Right renal pelvis (tissue), 4 donors: ENCODE measurements at places on chromosomes 6 and 20. TPM values are rescaled to one million over a fixed set of nuclear protein-coding genes. Genes with fewer than 3 reads are reported as not detected.

The GPX5 gene
- not detected for polyA plus RNA-seq

The SLC32A1 gene
- 1.4 TPM for polyA plus RNA-seq

GRCh38 chr6:34386316-34387137 is 5.9 kb downstream of the NUDT3 start:
- no peak for DNase-seq

The CRISP2 gene
- 0.04 TPM for polyA plus RNA-seq

GRCh38 chr20:51732096-51732791 is 35.9 kb downstream of the ATP9A start:
- no peak for DNase-seq

The NHLRC1 gene
- 2.4 TPM for polyA plus RNA-seq

- no peak for DNase-seq
Measured at GRCh38 chr20:59902470-59902869, 31.0 kb downstream of the SYCP2 start.

The LCA5 gene
- 12.7 TPM for polyA plus RNA-seq

- no peak for DNase-seq
Measured at GRCh38 chr6:128276311-128276710, 244.1 kb downstream of the PTPRK start.

DNA sequence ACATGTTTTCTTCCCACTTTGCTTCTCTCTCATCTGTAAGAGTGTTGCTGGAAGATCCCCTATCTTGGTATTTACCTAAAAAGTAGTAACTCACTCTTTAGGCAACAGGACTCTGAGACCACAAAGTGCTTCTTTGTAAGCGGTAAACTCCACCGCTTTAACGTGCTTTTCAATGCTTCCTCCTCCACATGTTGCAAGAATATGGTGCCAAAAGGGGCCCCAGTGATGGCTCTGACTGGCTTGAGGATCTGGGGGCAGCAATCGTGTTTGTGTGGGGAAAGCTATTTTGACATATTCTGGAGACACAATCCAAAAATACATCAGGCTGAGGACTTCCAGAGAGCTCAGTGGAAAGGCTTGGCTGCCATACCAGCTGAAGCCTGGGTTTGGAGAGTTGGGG is 12.4 kb upstream of the CPNE5 start:
- no peak for DNase-seq

DNA sequence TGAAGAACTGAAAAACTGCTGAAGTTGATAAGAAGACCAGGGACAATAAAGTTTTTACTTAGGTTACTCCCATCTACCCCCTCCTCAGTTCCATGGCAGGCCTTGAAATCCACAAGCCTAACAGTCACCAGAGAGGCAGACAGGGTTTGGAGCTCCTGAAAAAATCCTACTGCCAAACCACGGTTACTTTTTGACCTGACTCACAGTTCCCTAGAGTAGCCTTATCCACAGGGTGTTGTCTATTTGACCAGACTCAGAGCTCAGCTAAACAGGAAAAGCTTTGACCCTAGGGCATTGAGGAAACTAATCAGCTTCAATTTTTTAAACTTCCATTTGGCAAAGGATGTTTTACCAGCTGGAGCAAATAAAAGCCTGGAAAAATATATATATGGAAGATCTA is 257.7 kb upstream of the NT5E start:
- no peak for DNase-seq

The SYNDIG1 gene
- polyA plus RNA-seq = 9.5 TPM

GRCh38 chr6:36320475-36320874 is 16.2 kb downstream of the BNIP5 start:
- no peak for DNase-seq
